ENCODE measurements at places on chromosomes 3 and 15.

DNA sequence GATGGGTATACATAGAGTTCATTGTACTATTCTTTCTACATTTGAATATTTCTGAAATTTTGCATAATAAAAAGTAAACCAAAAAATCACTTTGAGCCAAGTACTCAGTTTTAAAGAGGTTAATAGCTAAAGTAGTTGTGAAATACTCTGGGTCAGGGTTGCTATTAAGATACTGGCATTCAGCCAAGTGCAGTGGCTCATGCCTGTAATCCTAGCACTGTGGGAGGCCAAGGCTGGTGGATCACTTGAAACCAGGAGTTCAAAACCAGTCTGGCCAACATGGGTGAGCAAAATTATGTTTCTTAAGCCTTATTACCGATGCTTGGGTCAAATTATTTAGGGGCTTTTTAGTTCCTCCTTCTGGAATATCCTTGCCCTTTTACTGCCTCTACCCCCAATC, 122.0 kb upstream of the MELTF start:
- DNase-seq: peak; percentile 49

GRCh38 chr3:65848024-65848423, 190.7 kb downstream of the MAGI1 start:
- no peak for DNase-seq

- no peak for DNase-seq
These were observed 27.0 kb downstream of the NEK4 start for GRCh38 chr3:52743721-52744120.

DNA sequence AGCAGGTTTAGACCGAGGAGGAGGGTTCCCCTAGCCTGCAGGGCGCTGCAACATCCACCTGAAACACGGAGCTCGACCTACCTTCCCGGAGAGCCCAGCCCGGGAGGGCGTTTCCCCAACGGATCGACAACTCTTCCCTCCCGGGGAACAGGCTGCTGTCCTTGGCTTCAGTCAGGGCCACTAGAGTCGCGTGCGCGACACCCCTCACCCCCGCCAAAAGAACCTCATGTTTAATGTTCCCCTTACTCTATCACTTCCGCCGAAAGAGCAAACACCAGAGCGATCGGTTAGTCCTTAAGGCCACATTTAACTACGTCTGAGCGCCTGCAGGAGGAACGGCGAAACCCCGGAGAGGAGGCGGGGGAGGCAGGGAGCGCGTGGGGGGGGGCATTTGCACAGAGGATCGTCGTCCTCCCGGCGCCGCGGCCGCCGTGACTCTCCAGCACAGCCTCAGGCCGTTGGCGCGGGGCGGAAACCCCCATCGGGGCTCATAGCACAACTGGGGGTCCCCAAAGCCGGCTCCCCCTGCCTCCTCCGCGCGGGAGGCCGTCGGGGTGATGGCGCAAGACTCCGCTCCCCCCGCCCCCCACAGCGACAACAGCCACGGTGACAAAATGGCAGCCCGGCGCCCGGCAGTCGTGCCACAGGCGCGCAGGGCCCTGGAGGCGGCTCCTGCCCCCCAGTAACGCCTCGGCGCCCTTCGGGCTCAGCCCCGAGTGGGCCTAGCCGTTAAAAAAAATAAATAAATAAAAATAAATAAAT, 3.2 kb downstream of the ANP32A start:
- peak; percentile 74 for DNase-seq

DNA sequence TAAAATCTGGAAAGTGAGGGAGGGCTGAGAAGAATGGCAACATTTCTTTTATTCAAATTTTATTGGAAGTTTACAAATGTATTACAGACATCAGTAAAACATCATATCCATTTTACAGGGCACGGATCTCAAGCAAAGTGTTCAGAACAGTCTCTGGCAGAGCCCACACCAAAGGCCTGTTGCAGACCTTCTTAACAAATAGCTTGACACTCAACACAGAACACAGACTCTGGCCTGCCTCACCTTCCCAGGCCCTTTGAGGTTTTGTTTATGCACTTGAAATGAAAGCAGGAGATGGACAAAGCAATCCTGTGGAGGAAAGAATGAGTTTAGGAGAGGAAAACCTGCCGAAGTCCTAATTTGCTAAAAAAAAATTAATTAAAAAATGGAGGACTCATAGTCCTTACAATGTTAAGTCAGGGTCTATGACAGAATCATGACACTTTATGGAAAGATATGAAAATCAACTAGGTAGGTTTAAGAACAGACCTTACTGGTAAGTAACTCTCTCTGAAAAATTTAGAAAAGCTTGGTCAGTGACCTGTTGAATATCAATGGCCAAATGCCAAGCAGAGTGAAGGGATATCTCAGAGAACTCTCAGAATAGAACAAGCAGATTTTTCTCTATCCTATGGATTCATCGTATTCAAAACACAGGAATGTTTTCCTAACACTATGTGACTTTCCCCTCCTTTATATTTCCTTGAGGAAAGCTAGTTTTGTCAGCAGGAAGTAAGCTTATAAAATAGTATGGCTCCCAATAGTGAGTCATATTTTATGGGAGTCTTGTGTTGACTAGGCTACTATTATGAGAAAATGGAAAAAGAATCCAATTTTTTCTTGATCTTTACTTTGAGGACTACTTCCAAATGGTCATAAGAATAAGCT, 70.8 kb upstream of the PSMD6 start:
- no peak for DNase-seq

DNA sequence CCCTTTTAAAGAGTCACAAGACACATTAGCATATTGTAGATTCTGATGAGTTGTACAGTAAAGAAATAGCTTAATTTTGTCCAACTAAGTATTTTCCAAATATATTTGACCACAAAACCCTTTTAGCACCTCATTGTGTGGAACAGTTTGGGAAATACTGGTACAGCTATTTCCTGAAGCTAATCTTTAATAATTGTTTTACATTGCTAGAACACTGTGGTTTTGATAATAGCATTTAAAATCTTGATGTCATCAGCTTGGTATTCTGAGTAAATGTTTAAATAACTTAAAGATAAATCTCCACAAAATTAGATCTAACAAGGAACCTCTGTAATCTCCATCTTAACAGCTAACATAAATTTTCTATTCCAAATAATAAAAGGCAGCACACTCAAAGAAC, 140.0 kb upstream of the MLF1 start:
- no peak for DNase-seq

DNA sequence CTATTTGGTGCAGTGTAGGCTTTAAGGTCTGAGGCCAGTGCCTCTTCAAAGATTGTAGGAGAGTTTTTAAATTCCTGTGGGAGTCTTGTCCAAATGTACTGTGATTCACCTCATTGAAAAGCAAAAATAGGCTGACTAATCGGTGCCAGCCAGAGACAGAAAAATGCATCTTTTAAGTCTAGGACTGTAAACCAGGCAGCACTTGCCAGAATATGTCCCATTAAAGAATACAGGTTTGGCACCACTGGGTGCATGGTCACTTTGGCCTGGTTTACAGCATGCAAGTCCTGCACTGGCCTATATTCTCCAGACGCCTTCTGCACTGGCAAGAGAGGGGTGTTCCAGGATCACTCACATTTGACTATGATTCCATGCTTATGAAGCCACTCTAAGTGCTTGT, 20.3 kb upstream of the NOX5 start:
- DNase-seq: no peak
